ENCODE measurements at places on chromosomes 4 and X.

- DNase-seq, result no peak
Measured at GRCh38 chr4:69239557-69240168, 25.1 kb upstream of the UGT2B11 start.

DNA sequence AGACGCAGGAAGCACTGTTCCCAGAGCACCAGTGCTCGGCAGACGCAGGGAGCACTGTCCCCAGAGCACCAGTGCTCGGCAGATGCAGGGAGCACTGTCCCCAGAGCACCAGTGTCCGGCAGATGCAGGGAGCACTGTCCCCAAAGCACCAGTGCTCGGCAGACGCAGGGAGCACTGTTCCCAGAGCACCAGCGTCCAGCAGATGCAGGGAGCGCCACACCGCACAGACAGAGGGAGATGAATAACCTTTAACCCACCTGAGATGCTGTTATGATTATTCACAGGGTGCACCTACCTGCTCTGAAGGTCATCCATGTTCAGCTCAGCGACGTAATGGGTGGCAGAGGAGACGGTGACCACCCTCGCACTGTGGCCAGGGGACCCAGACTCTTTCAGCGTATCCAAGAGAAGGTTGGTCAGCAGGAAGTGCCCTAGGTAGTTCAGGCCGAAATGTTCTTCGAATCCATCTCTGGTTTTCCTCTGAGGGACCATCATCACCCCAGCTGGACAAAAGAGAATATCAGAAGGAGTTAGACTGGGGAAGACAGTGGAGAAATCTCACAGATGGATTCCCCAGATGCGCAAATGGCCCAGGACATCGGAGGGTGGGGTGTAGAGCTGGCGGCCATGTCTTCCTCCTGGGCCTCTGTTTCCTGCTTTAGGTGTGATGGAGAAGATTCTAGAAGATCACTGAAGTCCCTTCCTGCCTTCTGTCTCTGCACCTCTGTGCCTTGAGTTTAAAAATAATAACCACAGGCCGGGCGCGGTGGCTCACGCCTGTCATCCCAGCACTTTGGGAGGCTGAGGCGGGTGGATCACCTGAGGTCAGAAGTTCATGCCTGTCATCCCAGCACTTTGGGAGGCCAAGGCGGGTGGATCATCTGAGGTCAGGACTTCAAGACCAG is 234.1 kb downstream of the DHRSX start:
- no peak for DNase-seq

GRCh38 chrX:17368002-17368401 is 7.0 kb upstream of the NHS start:
- DNase-seq, result no peak

DNA sequence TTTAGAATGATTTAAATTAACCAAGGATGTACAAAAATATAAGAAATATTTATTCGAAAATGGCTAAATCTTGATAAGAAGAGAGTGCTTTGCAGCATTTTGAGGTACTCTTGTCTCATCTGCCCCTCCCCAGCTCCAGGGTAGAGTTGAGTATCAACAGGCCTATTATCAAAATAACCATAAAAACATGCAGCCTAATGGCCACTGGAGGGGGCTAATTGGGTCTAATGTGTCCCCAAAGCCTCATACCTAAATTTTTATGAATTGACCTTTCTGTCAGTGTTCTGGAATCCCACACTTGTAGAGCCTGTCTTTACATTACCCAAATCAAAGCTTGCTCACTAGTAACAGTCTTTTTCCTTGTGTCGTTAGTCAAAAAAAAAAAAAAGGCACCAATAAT is 544.9 kb upstream of the CPXCR1 start:
- DNase-seq, result no peak

Data from T-cell (primary cell).